ENCODE measurements at places on chromosomes 3 and 15.

DNA sequence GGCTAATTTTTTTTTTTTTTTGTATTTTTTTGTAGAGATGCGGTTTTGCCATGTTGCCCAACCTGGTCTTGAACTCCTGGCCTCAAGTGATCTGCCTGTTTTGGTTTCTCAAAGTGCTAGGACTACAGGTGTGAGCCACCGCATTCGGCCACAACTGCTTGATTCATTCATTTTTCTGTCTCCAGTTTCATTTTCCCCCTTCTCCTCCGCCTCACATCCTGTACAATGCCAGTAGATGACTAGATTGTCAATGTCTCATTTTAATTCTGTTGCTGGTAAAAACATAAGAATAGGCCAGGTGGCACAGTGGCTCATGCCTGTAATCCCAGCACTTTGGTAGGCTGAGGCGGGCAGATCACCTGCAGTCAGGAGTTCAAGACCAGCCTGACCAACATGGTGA lies 12.0 kb upstream of the ZNF592 start:
- DNase-seq, result peak; percentile 66

GRCh38 chr3:136678981-136679380 lies 73.2 kb downstream of the STAG1 start:
- no peak for DNase-seq

GRCh38 chr3:118436697-118437262 lies 597.9 kb downstream of the IGSF11 start:
- no peak for DNase-seq

GRCh38 chr15:63371297-63371918 lies 10.2 kb downstream of the CA12 start:
- no peak for DNase-seq

GRCh38 chr3:167228135-167228534 lies 152.0 kb downstream of the ZBBX start:
- no peak for DNase-seq

DNA sequence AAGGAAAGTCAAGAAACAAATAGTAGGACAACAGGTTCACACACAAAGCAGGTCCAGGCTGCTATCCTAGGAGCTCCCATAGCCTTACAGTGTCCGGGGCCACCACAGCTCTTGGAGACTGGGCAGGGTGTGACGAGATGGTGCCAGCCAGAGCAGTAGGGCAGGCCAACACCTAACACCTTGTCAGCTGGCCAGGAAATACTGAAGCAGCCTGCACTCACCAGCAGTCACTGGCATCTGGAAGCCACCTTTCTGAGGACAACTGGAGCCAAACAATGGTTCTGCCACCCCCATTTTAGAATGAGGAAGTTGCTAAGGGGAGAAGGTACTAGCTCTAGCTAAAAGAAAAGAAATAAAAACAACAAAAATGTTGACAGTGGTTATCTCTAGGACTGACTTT lies 47.2 kb downstream of the CCDC12 start:
- DNase-seq, result no peak

DNA sequence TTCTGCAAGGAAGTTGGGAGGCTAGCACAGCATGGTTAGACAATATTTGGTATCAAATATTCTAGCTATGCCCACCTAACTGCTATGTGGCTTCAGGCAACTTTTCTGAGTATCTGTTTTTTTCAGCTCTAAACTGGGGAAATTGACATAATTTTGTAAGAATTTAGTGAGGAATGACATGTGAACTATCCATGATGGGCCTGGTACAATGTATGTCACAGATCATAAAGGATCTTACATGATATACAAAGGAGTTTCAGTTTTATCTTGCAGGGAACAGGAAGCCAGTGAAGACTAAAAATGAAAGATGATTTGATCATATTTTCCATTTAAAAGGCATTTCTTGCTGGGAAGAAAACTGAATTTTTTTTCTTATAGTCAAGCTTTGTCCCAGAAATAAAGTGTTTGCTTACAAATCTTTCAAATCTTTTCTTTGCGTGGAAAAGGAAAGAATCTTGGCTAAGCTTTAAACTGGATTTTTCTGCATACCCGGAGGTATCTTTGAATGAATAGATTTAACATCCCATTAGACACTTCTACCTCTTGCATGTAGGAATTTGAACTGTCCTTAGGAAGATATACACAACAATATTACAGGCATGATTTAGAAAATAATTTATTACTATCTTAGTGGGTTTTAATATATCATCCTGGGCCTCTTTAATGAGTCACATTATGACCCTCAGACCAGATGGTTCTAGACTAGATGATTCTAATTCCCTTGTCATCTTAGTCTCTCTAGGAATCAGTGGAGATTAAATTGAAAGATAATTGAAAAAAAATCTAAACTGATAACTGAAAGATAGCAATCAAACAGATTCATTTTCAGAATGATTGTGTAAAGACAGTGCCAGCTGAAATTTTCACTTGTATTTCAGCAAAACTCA lies 436.0 kb upstream of the THBS1 start:
- DNase-seq, result no peak

GRCh38 chr15:31150732-31151231 lies 49.3 kb upstream of the TRPM1 start:
- no peak for DNase-seq

DNA sequence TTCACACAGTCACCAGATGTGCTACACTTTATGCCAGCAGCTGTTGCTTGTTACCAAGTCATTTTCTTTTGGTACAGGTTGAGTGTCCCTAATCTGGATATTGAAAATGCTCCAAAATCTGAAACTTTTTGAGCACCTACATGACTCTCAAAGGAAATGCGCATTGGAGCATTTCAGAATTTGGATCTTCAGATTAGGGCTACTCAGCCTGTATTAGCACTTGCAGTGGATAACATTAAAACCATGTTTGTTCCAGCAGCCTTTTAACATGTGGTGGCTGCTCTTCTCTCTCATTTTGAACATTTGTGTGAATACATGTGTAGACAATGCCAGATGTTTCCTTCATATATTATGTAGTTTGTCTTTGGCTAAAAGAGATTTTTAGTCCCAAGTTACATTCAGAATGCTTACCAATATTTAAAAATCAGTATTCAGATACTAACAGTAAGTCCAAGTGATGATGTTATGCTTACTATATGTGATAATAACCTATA lies 230.9 kb upstream of the UBE2E1 start:
- DNase-seq, result no peak

GRCh38 chr15:91950054-91950453 lies 96.5 kb downstream of the SLCO3A1 start:
- no peak for DNase-seq

- no peak for DNase-seq
Measured at GRCh38 chr15:70956201-70956995, 63.8 kb downstream of the LRRC49 start.

- DNase-seq, result no peak
Measured at GRCh38 chr15:98920091-98920880, 87.3 kb downstream of the PGPEP1L start.

- no peak for DNase-seq
Measured at GRCh38 chr15:60235951-60236710, 161.7 kb downstream of the ANXA2 start.

DNA sequence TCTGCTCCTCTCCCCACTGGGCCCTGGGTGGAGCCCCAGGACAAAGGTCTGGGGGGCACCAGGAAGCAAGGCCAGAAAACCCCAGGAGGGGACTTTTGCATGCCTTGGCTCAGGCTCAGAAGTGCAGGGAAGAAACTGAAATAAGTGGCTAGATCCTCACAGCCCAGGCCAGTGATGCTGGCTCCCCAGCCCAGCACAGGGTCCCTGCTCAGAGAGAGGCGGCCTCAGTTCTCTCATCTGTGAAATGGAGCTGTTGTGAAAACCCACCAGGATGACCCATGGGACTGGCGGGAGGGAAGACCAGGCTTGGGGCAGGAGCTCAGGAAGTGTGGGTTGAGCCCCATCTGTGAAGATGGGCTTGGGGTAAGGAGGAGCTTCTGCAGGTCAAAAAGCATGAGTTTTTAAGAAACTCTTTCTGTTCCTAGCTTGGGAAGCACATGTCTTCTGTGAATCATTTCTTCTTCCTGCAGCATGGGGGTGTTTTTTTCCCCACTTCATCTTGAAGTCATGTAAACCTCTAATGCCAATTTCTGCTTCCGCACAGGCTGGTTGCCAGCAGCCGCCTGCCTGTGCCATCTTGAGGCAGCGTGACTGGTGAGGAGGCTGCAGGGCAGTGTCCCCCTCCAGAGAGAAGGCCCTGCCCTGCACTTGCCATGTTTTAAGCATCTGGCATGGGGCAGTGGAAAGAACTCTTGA lies 118.6 kb downstream of the SMAD6 start:
- no peak for DNase-seq

DNA sequence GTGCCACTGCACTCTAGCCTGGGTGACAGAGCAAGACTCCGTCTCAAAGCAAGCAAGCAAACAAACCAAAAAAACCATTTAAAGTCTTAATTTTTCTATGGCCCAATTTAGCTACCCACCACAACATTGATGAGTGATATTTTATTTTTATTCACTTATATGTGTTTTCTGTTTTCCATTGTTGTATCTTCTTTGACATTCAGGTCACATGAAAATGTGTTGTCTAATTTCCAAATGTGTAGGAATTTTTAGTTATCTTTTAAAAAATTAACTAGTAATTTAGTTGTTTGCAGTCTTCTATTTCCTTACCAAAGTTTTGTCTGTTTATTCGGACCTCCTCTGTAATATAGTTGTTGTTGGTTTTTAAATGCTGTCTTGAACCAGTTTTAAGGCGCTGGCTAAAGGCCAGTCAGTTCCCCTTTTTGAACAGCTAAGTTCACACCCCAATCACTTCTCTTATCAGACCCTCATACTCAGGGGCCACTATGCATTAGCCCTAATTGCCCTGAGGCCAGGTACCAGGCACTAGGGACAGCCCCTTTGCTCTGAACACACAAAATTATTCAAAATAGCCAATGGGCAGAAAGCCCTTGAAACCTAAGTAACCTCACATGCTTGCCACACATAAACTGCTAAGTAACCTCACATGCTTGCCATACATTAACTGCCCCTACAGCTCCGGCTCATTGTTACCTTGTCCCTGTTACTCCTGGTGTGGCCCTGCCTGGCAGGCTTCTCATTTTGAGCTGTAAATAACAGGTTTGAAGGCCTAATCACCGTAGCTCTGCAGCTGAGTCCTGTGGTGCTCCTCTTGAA lies 4.3 kb upstream of the CCR4 start:
- no peak for DNase-seq

- no peak for DNase-seq
Measured at GRCh38 chr3:57068437-57069089, 8.1 kb downstream of the SPATA12 start.

- no peak for DNase-seq
Measured at GRCh38 chr3:161649900-161650484, 153.4 kb downstream of the OTOL1 start.

DNA sequence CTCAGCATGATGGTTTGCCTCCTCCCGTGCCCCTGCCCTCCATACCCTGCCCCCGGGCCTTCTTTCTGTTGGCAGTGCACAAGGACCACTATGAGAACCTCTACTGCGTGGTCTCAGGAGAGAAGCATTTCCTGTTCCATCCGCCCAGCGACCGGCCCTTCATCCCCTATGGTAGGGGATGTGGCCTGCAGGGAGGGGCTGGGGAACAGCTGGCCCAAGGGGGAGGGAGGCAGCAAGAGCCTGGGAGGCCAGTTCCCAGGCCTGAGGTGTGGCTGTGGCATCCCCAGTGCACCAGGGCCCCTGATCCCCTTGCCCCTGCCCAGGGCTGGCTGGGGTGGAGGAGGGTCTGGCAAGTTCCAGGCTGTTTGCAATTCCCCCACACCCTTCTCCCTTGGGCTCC lies 2.6 kb upstream of the PLA2G4B start:
- no peak for DNase-seq

DNA sequence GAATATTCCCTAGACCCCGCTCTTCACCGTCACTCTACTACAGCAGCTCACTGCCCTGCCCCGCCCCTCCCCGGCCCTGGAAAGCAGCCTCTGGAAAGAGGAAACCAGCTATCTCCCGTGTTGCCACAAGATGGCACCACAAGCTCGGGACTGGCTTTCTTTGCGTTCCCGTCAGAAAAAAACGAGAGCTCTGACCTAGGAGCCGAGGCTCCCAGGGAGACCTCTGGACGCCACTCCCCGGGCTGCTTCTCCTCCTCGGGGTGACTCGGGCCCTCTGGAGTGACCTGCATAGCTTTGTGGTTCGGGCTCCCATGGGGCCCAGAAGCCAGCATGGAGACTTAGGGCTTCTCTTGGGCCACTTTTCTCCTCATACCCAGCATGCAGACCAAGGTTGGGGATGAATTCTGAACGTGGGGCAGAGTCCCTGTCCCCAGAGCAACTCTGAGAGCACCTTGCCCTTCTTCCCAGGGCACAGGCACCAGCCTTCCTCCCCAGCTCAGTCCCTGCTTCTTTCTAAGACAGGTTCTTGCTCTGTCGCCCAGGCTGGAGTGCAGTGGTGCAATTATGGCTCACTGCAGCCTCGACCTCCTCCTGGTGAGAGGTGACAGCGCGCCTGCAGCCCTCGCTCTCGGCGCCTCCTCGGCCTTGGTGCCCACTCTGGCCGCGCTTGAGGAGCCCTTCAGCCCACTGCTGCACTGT lies 19.0 kb downstream of the STOML1 start:
- DNase-seq, result peak; percentile 78
